BE2C (cell line): ENCODE measurements at places on chromosomes 3 and 15.

DNA sequence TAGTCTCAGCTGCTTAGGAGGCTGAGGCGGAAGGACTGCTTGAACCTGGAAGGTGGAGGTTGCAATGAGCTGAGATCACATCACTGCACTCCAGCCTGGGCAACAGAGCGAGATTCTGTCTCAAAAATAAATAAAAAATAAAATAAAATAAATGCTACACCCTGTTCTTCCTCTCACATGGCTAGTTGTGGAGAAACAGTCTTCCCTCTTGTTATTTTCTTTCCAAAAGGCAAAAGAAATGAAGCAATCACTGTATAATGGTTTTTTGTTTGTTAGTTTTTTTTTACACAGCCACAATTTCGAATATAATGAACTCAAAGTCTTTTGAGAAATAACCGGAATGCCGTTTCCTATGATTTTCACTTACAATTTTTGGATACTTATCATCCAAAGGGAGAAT is 4.9 kb upstream of the FRMD4B start:
- DNase-seq = no peak

DNA sequence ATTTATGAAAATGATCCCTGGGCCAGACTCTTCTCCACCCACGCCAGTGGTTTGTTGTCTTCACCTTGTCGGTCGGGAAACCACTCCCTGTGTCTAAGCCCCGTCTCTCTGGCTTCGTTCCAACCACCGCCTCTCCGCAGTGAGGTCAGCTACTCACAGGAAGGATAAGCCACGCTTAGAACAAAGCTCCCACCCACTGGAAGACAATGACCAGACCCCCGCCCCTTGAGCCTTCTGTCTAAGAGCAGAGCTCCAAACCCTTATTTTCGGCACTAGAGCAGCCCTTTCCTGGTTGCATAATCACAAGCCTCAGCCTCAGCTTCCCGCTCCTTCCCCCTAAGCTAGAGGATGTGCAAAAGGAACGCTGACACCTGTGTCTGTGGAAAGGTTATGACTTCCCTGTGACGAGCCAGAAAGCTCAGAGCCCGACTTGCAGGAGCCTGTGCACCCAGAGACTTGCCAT is 114.9 kb upstream of the MEF2A start:
- peak; percentile 48 for DNase-seq

DNA sequence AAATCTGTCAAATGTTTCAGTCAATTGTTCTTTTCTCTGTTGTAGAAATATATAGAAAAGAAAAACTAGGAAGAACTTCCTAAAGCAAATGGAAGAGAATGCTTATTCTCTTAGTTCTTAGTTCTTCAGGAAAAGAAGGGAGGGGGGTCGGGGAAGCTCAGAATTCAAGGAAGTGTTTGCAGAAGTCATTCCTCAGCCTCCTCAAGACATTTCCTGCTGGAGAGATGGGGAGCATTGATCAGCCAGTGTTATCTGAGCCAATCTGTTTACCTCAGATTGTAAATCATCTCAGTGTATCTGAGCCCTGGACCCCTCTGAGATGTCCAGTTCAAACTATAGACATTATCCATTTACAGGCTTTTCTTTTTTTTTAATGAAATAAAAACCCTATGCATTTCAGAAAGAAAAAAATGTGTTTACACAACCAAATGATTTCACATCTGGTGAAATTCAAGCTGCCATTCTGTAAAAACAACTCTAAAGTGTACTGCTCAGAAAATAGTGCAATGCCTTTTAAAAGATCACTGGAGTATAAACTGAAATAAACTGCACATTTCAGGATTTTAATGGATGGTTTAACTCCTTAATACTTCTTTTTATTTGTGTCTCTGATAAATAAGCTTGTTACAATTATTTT is 460.7 kb downstream of the ROBO1 start:
- no peak for DNase-seq

GRCh38 chr3:153130312-153130977 is 31.6 kb upstream of the RAP2B start:
- no peak for DNase-seq

DNA sequence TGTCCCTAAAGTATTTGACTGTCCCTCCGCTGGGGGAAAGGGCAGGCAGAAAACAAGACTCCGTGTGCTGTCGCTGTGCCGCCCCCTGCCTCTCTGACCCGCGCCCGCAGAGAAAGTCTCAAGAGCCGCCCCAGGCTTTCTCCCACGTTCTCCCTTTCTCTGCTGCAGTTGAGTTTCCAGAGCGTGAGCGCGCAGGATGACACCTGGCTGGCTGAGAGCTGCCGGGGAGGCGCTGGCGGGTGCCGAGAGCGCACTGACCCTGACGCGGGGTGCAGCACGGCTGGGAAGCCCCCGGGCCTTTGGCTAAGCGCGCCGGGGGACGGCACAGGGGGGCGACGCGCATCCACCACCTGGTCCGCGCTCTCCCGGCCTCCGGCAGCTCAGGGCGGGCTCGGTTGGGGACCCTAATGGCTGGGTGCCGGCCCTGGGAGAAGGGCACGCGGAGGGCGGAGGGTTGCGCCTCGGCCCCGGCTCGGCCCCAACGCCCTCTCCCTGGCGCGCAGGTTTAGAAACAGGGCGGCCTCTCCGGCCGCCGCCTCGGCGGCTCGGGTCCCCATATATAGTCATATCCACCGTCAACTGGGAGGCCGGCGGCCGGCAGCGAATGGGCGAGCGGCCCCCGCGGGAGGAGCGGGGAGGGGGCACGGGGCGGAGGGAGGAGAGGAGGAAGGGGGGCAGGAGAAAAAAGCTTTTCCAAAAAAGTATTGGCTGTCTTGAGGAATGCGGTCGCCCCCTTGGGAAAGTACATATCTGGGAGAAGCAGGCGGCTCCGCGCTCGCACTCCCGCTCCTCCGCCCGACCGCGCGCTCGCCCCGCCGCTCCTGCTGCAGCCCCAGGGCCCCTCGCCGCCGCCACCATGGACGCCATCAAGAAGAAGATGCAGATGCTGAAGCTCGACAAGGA is at the start of gene TPM1:
TSS of gene TPM1 (plus strand) at position 774 of the 903 bp plus-strand sequence. CDS start at position 857, 83 bp downstream.
- DNase-seq = peak; percentile 87

- no peak for DNase-seq
These were observed 244.5 kb downstream of the CACNA2D3 start for GRCh38 chr3:54366839-54367238.

- DNase-seq = no peak
These were observed 92.5 kb downstream of the ADAMTS9 start for GRCh38 chr3:64595253-64595694.

GRCh38 chr15:89566181-89566580 is 9.1 kb upstream of the TICRR start:
- DNase-seq = no peak

DNA sequence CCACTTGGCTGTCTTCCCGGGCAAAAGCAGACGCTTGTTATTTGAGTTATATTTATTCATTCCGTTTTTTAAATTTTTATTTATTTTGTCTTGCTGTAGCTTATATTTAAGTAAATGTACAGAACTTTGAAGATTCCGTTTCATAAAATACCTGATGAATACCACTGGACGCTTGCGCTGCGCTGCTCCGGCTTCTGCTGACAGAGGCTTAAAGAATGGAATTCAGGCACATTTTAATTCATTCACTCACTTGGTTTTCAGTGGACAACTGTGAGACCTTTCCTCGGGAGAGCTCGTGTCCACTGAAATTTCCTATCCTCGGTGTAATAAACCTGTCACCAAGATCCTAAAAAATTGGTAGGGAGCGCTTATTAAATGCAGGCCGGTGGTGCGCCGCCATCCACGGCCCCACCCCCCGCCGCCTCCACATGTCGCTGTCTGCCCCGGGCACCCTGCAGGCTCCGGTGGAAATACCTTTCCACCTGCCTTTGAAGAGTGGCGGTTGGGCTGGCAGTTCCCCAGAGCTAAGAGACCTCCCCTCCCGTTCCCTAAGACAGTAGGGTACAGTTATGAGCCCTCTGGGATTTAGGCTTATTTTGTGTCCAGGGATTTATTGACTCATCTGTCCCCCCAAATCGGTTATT is 62.5 kb upstream of the UBE2E1 start:
- no peak for DNase-seq

DNA sequence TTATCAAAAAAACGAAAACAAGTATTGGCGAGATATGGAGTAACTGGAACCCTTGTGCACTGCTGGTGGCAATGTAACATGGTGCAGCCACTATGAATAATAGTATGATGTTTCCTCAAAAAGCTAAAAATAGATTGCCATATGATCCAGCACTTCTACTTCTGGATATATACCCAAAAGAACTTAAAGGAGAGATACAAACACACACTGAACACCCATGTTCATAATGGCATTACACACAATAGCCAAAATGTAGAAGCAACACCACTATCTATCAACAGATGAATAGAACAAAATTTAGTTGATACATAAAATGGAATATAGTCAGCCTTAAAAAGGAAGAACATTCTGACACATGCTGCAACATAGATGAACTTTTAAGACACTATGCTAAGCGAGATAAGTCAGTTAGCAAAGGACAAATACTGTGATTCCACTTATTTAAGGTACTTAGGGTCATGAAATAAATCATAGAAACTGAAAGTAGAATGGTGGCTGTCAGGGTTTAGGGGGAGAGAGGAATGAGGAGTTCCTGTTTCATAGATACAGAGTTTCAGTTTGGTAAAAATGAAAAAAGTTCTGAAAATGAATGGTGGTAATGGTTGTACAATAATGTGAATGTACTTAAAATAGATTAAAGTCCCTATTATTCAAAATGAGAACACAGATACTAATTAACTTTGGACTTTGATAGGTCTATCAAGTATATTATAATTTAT is 59.4 kb upstream of the IMPG2 start:
- no peak for DNase-seq

DNA sequence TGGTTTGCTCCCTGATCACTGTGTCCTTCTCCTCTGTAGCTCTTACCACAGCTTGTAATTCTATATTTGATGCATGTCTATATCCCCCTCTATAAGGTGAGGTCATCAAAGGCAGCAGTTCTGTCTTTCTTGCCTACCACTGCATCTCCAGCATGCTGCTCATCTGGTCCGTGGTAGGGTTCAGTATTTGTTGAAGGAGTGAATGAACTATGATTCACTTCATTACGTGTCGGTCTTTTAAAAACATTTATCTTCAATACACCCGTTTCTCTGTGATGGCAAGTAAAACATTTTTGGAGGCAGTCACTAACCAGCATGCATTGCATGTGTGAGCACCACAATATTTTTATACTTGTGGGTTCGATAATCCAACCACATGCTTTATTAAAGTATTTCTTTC is 27.6 kb downstream of the CHST14 start:
- no peak for DNase-seq

DNA sequence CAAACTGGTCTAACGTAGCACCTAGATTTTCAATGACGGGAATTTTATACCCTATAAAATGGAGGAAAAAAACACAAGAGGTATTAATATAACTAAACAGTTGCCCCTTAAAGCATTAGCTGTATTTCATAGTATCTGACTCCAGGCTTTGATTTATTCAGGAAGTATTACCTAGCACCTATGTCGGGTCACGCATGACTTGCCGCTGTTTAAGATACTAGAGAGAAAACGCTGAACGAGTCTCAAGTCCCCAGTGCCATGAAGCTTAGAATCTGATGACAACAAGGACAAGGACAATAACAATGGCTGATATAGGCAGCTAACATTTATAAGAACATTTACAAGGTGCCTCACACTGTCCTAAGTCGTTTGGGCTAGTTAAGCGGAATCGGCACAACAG is 1.9 kb downstream of the SNRPA1 start:
- DNase-seq = no peak
